Temporal lobe (tissue), 4 donors: ENCODE measurements at places on chromosomes 4 and X. TPM values are rescaled to one million over a fixed set of nuclear protein-coding genes. Genes with fewer than 3 reads are reported as not detected.

The IGFBP7 gene
- total RNA-seq: 42.0 TPM

The FREM3 gene
- under 0.01 TPM for total RNA-seq

The ITM2A gene
- 70.3 TPM for total RNA-seq

The LPAR4 gene
- 3.2 TPM for total RNA-seq

The STOX2 gene
- total RNA-seq: 34.7 TPM

The PNCK gene
- total RNA-seq: 27.3 TPM

The RAB39B gene
- 24.6 TPM for total RNA-seq

The LNX1 gene
- 36.9 TPM for total RNA-seq

The RADX gene
- 11.1 TPM for total RNA-seq

The TXK gene
- total RNA-seq: 0.98 TPM

The RAB41 gene
- not detected for total RNA-seq

The TASL gene
- 0.49 TPM for total RNA-seq

The RASSF6 gene
- under 0.01 TPM for total RNA-seq

The WAS gene
- 0.74 TPM for total RNA-seq

The RHOXF1 gene
- not detected for total RNA-seq

The S100G gene
- not detected for total RNA-seq

The CASP6 gene
- 12.5 TPM for total RNA-seq

The LRRC66 gene
- total RNA-seq: 0.49 TPM

The MGAT4D gene
- total RNA-seq: not detected

The OR13H1 gene
- total RNA-seq: not detected

The KCNIP4 gene
- total RNA-seq: 7.1 TPM

The HPGD gene
- 3.0 TPM for total RNA-seq

The SSX2B gene
- not detected for total RNA-seq

The COL4A6 gene
- 3.2 TPM for total RNA-seq

The AREG gene
- 0.25 TPM for total RNA-seq
